ENCODE measurements at places on chromosomes 12 and 14. TPM values are rescaled to one million over a fixed set of nuclear protein-coding genes. Genes with fewer than 3 reads are reported as not detected.

The PIWIL1 gene
- not detected for total RNA-seq

The ACSS3 gene
- 27.0 TPM for total RNA-seq

DNA sequence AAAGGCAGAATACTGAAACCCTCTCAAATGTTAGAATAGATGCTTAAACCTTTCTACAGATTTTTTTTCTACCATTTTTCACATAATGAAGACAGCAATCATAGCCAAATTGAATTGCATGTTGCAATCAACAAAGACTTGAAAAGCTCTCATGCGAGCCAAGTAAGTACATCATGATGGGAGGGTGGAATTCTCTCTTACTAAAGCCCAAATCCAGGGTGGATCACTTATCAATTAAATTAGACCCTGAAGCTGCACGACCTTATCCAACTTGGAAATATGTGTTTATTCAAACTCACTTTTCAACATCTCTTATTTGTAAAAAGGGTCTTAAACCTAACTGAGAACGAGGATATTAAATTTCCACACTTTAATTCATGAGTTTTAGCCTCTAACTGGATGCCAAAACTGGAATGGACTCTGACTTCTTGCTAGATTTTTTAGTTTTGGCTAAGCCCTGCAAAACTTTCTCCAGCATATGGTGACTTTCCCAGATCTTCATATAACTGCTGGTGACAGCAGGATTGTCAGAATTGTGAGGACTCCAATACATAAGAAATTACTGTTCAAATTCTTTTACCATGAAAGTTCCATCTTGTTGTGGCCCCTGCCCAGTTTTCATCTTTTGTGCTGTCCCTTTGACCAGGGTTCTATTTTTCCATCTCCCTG is 53.6 kb downstream of the HECTD4 start:
- DNase-seq: no peak

DNA sequence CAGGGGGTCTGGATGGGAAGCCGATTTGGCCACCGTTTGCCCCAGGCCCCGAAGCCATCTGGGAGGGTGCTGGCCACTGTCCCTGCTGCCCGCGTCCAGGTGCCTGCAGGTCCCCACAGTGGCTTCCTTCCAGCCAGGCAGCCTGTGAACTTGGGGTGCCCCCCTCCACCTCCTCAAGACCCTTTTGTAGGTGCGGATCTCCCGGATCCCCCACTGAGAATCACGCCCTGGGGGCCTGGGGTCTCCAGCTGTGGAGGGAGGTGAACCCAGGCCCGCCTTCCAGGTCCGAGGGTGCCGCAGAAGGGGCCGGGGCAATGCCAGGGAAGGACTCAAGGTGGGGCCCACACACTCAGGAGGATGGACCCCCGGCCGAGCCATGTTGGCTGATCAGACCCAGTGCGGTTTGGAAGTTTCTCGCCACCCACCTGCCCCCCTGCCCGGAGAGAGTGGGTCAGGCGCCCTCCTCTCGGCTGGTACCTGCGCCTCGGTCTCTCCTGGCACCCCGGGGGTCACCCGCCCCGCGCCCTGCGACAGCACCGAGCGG is 1.7 kb downstream of the MMP17 start:
- DNase-seq: no peak

DNA sequence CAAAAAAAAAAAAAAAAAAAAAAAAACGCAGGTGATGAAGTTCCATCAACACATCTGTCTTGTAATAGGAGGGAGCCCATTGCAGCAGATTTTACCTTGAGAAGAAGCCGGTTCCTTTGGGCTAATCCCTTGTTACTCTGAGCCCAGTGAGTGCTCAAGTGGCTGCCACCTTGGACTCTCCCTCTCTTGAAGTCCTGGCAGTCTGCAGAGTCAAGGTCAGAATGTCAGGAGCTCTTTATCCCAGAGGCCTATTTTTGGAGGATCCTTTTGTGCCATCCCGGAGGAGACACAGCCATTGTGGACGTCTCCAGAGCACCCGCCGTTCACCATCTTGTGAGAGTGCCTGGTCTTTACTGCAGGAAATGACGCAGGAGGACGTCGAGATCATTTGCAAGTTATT is 344.2 kb upstream of the FKBP4 start:
- no peak for DNase-seq

DNA sequence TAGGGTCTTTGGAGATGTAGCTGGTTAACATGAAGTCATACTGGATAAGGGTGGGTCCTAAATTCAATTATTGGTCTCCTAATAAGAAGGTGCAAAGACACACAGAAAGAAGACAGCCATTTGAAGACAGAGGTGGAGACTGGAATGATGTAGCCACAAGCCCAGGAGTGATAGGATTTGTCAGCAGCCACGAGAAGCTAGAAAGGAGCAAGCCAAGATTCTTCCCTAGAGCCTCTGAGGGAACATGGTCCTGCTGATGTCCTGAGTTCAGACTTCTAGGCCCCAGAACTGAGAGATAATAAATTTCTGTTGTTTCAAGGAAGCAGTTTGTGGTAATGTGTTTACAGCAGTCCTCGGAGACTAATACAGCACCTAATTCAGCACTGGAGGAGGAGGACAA is 203.3 kb upstream of the SRRM4 start:
- no peak for DNase-seq

DNA sequence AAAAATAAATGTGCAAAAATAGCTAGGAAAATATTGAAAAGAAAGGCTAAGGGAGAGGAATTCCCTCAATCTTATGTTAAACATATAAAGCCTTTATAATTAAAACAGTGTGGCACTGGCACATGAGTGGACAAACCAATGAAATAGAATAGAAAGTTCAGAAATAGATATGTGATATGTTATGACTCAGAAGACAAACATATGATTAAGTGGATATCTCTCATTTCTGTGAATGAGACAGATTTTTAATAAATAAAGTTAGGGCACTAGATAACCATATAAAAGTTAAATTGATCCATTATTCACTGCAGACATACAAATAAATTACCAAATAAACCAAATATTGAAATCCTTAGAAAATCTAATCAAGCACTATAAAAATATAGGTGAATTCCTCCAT is 73.0 kb downstream of the ALG10B start:
- no peak for DNase-seq

Measured in right cardiac atrium (tissue), 5 donors.